ENCODE measurements at places on chromosomes 4 and X.

GRCh38 chrX:82676386-82676785 is 831.7 kb upstream of the POU3F4 start:
- DNase-seq, result no peak

DNA sequence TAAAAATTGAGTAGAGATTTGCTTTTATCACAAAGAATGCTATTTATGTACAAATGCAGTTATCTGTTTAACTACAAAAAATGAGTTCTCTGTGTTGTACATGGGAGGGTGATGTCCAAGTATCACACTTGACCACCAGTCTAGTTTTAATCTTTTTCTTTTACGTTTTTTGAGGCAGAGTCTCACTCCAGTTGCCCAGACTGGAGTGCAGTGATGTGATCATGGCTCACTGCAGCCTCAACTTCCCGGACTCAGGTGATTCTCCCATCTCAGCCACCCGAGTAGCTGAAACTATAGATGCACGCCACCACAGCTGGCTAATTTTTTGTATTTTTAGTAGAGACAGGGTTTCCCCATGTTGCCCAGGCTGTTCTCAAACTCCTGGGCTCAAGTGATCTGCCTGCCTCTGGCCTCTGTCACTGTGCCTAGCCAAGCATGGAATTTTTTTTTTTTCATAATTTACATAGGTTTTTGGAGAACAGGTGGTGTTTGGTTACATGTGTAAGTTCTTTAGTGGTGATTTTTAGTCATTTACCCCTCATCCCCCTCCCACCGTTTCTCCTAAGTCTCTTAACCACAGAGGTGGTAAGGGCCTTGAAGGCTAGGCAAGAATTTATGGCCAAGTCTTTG is 47.9 kb upstream of the RPA4 start:
- DNase-seq, result no peak

DNA sequence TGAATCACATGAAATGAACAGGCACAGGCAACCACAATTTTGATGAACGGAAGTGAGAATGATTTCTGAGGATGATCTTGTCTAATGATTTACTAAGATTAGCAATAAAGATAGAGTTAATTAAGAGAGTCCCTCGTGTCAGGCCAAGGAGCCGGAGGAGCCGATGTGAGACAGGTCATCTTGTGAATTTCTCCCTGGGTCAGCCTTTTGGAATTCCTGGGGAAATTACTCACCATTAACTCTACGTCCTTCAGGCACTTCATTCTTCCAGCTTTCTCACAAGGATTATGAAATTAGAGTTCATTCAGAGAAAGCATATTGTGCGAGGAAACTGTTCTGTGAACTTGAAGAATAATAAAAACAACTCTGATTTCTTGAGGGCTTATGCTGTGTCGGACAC is 86.7 kb downstream of the PSAPL1 start:
- no peak for DNase-seq

- DNase-seq, result no peak
Measured at GRCh38 chr4:25865586-25865985, 2.8 kb upstream of the SEL1L3 start.

DNA sequence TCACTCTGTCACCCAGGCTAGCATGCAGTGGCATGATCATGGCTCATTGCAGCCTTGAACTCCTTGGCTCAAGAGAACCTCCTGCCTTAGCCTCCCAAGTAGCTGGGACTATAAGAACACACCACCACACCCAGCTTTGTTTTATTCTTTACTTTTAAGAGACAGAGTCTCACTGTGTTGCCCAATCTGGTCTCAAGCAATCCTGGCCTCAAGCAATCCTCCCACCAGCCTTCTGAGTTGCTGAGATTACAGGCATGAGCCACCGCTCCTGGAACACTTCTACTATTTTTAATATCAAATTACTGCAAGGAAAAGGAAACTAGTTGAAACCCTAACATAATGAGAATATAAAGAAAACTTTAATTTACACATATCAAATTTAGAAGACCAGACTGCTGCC is 85.4 kb downstream of the FAM13A start:
- no peak for DNase-seq

- DNase-seq, result no peak
Measured at GRCh38 chr4:139599594-139600374, 43.8 kb upstream of the SETD7 start.

GRCh38 chrX:15973299-15973698 is 118.7 kb upstream of the AP1S2 start:
- DNase-seq, result no peak

DNA sequence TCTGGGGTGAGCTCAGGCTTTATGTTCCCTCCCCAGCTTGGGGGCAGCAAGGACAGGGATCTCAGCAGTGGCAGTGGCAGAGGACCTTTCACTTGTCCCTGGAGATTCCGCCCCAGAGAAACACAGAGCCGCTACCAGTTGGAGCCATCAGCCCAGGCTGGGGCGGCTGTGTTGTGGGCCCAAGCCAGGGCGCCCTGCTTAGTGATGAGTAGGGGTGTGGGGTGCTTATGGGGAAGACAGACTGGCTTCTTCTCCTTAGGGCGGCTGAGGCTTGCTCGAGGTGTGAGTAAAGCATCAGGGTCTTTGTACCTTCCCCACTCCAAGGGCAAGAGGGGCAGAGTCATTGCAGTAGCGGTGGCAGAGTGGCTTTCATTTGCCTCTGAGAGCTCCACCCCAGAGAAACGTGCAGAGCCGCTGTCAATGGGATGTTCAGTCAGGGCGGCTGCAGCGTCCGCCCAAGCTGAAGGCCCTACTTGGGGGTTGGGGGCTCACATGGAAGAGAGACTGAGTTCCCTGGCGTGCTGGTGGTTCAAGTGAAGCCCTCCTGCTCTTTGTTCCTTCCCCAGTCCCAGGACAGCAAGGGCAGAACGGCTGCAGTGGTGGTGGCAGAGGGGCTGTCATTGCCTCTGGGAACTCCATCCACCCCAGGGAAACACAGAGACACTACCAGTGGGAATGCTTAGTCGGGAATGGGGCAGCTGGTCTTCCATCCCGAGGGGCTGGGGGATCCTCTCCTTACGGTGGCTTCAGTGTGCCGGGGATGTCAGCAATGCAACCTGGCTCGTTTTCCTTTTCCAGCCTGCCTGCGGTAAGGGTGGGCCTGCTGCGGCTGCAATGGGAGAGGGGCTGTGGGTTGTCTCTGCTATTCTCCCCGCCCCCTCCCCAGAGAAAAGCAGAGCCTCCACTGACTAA is 2142.5 kb upstream of the TENM3 start:
- DNase-seq, result no peak

DNA sequence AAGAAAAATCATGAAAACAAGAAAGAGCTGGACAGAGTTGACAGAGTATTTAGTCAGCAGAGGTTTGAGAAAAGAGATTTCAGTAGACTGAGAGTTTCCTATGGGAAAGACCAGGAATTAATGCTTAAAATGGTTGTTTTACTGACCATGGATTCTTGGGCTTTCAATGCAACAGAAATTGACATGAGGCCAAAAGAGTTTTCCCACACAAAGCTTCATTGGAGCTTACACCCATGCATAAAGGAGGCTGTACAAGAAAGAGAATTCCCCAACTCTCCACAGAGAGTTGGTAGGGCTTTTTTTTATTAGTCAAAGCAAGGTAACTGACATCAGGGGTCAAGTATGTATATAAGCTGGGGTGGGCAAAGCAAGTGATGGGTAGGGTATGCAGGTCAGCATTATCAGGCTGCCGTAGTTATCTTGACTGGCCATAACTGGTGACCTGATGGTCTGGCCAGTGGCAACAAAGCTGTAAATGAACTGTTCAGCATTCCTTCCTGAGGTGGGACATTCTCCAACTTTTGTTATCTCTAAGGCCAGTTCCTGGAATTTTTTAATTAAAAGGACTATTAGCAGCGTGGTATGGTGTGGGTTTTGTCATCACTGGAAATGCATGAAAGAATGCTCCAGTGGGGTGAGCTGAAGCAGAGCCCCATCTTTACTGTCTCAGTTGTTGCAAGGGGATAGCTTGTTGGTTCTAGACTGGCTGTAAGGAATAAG is 117.0 kb downstream of the ADAM29 start:
- DNase-seq, result no peak

GRCh38 chr4:6282314-6282771 is 12.7 kb downstream of the WFS1 start:
- DNase-seq, result no peak

- DNase-seq, result no peak
Measured at GRCh38 chrX:53284684-53285447, 3.5 kb upstream of the IQSEC2 start.

DNA sequence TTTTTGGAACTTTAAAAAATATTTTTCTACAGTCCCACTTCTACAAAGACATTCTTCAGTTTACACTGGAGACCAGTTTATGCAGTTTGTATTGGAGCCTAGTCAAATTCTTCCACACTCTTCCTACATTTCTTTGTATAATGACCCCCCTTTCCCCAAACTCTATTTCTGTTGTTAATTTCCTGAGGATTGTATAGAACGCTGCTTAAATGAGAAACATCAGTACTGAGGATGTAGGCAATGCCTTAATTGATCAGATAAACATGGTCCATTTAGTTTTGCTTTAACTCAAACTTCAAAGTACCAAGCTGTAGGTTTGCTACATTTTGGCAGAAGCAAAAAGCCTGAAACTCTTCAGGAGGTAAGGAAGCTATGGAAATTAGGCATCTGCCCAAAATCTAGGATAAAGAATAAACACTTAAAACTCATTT is 155.5 kb downstream of the SLC7A11 start:
- no peak for DNase-seq

- DNase-seq, result no peak
Measured at GRCh38 chr4:14023896-14024295, 396.4 kb upstream of the BOD1L1 start.

DNA sequence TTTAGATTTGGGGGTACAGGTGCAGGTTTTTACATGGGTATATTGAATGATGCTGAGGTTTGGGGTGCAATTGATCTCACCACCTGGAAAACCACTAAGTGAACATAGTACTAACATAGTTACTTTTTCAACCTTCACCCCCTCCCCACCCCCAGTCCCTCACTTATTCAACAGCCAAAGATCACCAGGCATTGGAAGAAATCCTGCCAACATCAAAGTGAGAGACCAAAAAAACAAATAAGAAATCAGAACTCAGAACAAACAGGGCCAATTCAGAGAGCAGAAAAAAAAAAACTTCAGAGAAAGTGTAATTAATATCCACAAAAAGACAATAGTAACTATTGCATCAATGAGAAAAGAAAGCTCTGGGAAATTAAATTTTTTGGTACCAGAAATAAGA is 20.5 kb upstream of the LAP3 start:
- no peak for DNase-seq

- no peak for DNase-seq
Measured at GRCh38 chrX:84216406-84216805, 28.4 kb upstream of the RPS6KA6 start.

GRCh38 chr4:94545296-94545695 is 93.6 kb downstream of the PDLIM5 start:
- DNase-seq, result peak; percentile 61

- DNase-seq, result no peak
Measured at GRCh38 chrX:105190252-105190853, 30.1 kb downstream of the TEX13A start.

DNA sequence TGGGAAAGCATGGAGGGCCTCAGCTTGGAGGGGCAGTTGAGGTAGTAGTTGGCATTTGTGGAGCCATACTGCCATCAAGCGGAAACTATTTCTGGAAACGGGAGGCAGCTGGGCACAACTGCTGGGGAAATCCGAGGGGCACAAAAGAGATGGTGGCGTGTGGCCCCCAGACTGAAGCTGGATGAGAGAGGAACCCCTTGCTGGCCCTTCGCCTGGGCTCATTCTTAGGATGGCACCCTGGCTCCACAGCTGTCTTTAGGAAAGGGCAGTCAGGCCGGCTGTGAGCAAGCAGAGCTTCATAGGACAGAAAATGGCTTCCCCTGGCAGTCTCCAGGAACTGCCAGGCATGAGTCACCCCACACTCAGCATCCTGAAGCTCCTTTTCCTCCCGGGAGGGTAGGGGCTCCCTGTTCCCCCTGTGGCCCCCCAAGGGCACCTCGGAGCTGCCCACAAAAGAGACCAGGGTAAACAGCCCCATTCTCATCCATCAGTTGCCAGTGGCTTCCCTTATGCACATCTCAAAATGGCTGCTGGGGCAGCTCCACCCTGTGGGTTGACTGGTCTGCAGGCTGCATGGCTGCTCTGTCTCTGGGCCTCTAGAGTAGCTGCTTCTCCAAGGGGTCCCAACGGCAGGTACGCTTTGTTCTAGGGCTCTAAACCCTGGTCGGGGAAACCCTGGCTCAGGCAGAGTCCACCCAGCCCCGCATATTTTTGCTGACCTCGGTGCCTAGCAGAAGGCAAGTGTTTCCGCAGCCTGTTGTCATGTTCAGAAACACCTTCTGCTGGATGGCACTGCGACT is 64.7 kb downstream of the NBDY start:
- DNase-seq, result no peak

DNA sequence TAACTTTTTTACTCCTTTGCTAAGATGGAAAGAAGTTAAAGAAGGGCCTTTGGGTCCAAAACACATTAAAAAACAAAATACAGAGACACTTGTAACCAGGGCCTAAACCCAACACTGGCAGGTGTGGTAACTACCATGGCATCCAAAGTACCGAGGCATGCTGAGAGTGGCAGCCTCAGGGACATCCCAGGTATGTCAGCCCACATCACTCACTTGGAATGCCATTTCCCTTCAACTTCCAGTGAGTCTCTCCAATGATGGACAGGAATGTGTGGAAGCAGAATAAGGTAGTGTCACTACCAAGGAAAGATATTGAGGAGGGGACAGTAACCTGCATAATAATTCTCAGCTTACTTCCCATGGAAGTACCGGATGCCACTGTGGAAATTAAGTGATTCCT is 79.5 kb upstream of the SCOC start:
- DNase-seq, result no peak

DNA sequence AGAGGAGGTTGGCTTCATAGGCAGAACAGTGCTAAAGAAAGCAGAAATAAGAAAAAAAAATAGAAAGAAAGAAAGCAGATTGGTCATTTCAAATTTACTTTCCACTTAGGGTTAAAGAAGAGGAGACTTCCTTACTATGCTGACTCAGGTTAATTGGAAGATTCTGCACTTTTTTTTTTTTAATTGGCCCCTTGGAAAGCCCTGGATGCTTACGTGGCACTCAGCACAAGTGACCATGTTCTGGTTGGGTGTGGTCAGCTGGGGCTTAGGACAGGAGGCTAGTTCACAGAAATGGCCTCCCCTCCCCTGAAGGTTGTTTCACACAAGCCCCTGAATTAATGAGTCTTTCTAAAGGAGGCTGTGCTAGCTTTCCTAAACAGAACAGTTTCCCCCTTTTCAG is 14.5 kb downstream of the MAGEA9B start:
- no peak for DNase-seq

GRCh38 chr4:18020145-18020670 is 1.3 kb downstream of the LCORL start:
- DNase-seq, result no peak

DNA sequence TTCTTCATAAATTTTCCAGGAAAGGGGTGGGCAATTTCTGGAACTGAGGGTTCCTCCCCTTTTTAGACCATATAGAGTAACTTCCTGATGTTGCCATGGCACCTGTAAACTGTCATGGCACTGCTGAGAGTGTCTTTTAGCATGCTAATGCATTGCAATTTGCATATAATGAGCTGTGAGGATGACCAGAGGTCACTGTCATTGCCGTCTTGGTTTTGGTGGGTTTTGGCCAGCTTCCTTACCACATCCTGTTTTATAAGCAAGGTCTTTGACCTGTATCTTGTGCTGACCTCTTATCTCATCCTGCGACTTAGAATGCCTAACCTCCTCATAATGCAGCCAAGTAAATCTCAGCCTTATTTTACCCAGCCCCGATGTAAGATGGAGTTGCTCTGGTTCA is 577.8 kb downstream of the NLGN4X start:
- no peak for DNase-seq

Data from stromal cell of bone marrow (primary cell).